Osteoblast (primary cell): ENCODE measurements at places on chromosomes 11 and 22.

DNA sequence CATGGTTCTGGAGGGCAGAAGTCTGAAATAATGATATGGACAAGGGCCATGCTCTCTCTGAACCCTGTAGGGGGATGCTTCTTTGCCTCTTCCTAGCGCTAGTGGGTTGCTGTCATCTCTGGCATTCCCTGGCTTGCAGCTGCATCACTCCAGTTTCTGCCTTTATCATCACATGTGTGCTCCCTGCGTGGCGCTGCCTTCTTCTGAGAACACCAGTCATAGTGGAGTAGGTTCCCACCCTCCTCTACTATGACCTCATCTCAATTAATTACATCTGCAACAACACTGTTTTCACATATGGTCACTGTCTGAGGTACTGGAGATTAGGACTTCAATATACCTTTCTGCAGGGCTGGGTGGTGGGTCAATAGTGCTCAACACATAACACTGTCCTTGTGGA lies 402.3 kb upstream of the NARS2 start:
- no peak for DNase-seq
- H3K4me3 ChIP-seq: no peak overlapping the region
- no peaks in the 10 kb centered on the region for H3K4me1 ChIP-seq
- no peaks in the 10 kb centered on the region for H3K36me3 ChIP-seq
- H3K27me3 ChIP-seq: peaks cover 2% of the 10 kb centered on the region

GRCh38 chr11:17452668-17453067 lies 24.0 kb downstream of the ABCC8 start:
- peaks cover 27% of the 10 kb centered on the region for H3K27me3 ChIP-seq
- H3K27ac ChIP-seq: no peak overlapping the region
- DNase-seq: no peak
- H3K4me3 ChIP-seq: no peak overlapping the region

- H3K27ac ChIP-seq: no peak overlapping the region
- H3K27me3 ChIP-seq: no peaks in the 10 kb centered on the region
- H3K4me1 ChIP-seq: no peaks in the 10 kb centered on the region
- H3K36me3 ChIP-seq: peaks cover 5% of the 10 kb centered on the region
- no peak overlapping the region for H3K4me3 ChIP-seq
Observed at GRCh38 chr11:64218628-64219353, 7.2 kb downstream of the TRPT1 start.

GRCh38 chr11:16037179-16037578 lies 319.2 kb downstream of the SOX6 start:
- no peak overlapping the region for H3K27ac ChIP-seq
- H3K36me3 ChIP-seq: no peaks in the 10 kb centered on the region
- H3K27me3 ChIP-seq: no peaks in the 10 kb centered on the region
- no peak for DNase-seq

GRCh38 chr11:113435190-113435968 lies 39.8 kb downstream of the DRD2 start:
- no peaks in the 10 kb centered on the region for H3K36me3 ChIP-seq
- no peak for DNase-seq
- no peak overlapping the region for H3K27ac ChIP-seq
- H3K4me1 ChIP-seq: no peaks in the 10 kb centered on the region

DNA sequence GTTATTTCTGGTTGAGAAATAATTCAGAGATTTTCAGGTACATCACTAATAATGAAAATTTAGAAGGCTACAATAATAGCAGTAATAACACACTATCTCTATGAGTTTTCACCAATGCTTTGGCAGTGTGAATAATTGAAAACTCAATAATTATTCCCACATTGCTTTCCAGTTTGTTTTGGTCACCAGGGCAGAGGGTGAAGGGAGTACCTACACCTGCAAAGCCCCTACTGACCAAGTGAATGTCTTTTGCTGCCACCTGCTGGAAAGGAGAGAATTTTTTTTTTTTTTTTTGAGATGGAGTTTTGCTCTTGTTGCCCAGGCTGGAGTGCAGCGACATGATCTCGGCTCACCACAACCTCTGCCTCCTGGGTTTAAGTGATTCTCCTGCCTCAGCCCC lies 3.2 kb downstream of the NELL1 start:
- no peaks in the 10 kb centered on the region for H3K36me3 ChIP-seq
- H3K4me1 ChIP-seq: no peaks in the 10 kb centered on the region
- DNase-seq: no peak
- peaks cover 42% of the 10 kb centered on the region for H3K27me3 ChIP-seq

DNA sequence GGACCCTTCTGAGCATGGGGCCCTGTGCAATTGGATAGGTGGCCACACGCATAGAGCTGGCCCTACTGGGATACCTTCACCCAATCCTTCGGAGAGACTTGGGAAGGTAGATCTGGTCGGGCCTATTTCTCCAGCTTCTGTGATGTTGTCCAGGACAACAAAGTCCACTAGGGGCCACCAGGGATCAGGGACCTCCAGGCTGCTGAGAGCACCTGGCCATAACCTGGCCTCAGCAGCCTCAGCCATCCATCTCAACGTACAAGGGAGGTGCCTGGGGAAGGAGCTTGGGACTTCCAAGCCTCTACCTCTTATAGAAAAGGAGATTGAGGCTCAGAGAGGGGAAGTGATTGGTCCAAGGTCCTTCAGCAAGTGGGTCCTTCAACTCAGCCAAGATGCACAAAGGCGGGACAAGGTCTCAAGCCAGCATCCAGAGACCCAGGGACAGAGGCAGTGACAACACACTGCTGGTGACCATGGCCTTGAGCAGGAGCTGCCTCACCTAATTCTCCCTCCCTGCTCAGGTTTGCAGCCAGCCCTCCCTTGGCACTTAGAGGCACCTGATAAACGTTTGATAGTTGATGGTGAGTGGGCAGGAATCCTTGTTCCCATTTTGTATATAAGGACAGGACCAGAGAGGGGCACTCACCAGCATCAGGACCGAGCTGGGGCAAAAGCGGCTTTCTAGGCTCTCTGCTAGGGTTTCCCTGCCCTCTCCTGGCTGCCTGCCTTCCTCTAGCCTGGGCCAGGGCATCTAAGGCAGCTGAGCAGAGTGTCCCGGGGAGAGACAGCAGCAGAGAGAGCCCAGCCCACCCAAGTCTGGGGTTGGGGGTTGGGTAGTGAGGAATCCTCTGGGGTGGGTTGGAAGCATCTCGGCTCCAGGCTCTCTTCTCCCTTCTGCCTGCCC lies 4.5 kb downstream of the RAC2 start:
- H3K4me3 ChIP-seq: no peak overlapping the region
- H3K36me3 ChIP-seq: peaks cover 10% of the 10 kb centered on the region
- no peak for DNase-seq

DNA sequence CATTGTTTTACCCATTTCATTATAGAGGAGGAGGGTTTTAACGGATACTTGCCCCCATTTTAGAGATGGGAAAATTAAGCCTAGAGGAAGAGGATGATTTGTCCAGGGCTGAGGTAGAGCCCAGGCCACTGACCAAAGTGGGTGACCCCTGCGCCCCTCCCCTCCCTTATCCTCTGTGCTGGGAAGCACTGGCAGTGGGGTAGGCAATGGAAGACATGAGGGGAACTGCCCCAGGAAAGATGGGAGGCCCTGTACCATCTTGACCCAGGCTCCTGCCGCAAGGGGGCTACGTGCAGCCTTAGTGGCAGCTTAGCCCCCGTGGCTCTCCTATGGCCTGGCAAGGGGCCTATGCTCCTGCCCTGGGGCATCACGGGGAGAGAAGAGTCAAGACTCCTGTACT lies 76.4 kb upstream of the MYOD1 start:
- no peak overlapping the region for H3K4me3 ChIP-seq
- no peak overlapping the region for H3K27ac ChIP-seq
- no peaks in the 10 kb centered on the region for H3K4me1 ChIP-seq
- no peak for DNase-seq
- no peaks in the 10 kb centered on the region for H3K36me3 ChIP-seq

- no peaks in the 10 kb centered on the region for H3K4me1 ChIP-seq
- H3K27me3 ChIP-seq: peaks cover 4% of the 10 kb centered on the region
- no peaks in the 10 kb centered on the region for H3K36me3 ChIP-seq
Observed at GRCh38 chr11:111446404-111447111, 65.6 kb downstream of the BTG4 start.
